NCI-H1048 (cell line): ENCODE measurements at places on chromosomes 3 and 15.

DNA sequence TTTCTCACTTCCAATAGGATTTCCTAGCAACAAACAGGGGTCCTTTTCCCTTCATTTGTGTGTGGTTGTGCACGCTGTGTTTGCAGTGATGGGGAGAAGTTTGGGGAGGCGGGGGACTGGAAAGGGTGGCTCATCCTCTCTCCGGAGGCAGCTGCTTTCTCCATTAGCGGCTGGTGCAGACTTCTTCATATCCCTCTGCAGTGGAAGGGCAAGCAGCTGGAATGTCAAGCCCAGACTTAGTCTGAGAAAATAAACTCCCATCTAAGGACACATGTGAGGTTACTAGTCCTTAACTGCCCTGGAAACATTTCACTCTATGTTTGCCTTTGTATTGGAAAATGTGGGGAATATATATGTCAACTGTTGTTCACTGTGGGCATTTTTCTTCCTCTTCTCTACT, 467.0 kb upstream of the RASGRP1 start:
- DNase-seq = no peak

DNA sequence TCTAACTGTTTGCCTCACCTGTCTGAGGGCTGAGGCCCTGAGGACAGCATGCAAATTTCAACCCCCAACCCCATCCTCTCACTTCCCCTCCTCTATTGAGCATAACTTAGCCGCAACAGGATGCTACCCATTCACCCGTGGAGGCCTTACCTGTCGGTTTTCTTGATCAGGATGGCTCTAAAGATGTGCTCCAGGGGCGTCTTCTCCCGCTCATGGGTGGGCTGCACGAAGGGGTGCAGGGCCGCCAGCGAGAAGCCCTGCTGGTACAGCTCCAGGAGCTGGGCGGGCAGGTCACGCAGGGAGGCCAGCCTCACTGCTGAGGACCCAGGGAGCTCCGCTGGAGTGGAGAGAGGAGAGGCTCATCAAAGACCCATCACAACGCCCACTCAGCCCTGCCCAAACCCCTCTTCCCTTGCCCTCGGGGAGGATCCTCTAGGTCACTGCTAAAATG, 79.8 kb downstream of the RFTN1 start:
- DNase-seq = no peak

DNA sequence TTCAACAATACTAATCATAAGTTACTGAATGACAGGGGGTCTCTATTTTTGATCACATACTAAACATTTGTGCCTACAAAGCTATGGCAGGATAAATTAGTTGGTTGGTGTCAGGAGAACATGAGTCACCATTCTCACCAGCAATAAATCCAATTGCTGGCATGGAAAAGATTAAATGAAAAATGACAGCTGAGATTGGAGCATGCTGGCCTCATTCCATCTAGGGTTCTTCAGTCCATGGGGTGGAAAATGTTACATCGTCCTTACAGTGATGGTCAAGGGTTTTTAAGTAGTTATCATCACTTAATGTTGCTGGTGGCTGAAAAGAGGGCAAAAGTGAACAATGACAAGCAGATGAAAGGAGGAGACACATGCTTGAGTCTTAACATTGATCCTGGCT, 180.1 kb upstream of the BCL6 start:
- no peak for DNase-seq

DNA sequence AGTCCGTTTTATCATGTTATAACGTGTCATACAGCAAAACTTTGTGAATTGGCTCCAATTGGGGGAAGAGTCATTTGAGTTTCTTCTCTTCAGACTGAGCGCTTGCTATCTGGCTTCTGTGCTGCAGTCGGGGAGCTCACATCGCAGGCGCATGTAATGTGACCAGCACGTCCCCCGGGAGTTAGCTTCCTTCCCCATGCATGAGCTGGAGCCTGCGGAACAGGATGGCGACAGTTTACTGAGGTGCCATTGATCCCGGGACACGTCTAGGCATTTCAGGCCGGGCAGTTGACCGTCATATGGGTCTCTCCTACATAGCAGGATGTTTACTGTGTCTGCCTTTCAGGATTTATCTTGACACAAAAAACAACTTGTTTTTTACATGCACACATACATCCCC, 44.8 kb downstream of the CMTM8 start:
- no peak for DNase-seq

GRCh38 chr15:29048011-29048410, 162.2 kb downstream of the APBA2 start:
- no peak for DNase-seq

GRCh38 chr3:140347151-140347550, 330.7 kb upstream of the TRIM42 start:
- no peak for DNase-seq

DNA sequence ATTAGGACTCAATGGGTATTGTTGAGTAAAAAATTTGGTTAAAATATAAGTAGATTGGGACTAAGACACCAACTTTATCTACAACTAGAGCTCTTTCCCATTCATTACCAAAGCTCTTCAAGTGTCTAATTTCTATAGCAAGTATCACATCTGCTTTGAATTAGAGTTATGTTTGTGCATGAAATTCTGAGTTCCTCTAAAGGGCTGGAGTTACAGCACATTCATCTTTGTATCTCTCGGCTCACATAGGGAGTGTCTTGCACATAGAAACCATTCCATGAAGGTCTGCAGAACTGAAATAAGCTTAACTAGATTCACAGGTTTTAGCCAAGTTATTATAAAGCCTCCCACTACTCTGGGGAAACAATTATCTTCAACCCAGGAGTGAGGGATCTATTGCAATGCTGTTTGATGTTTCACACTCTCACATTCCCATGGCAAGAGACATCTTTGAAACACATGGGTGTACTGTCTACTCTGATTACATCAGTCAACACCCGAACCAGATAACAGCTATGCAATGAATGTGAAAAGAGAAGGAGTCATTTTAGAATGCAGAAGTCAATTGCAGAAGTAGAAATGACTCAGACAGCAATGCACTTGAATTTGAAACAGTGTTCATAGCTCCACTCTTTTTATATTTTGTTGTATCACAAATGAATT, 93.1 kb upstream of the KBTBD8 start:
- no peak for DNase-seq

DNA sequence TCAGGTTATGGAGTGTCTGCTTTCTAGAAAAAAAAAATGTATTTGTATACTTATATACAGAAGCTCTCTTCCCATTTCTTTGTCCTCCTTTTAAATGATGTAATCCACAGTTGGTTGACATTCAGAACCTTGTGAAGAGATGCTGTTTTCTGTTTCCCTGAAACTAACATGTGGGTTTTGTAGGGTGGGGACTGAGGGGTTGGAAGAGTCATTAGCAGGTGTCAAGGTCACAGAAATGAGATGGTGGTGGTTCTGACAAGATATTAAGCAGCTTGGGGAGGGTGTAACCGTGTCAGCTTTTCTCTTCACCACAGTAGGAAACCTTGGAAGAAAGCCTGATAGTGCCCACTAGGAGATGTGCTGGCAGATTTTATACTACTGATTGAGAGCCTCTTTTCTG, 2.4 kb downstream of the RASA2 start:
- DNase-seq = no peak

- DNase-seq = no peak
Measured at GRCh38 chr3:94460931-94461330, 398.1 kb downstream of the NSUN3 start.

GRCh38 chr3:71153713-71154112, 429.8 kb downstream of the FOXP1 start:
- DNase-seq = no peak
